ENCODE measurements at places on chromosomes 5 and 9. TPM values are rescaled to one million over a fixed set of nuclear protein-coding genes. Genes with fewer than 3 reads are reported as not detected.

The TMEM171 gene
- total RNA-seq = 22.3 TPM

The PPIC gene
- 57.8 TPM for total RNA-seq

The NUTM2F gene
- total RNA-seq = not detected

The PCDHA1 gene
- total RNA-seq = not detected

The IL3 gene
- not detected for total RNA-seq

The ABLIM3 gene
- 29.0 TPM for total RNA-seq

The NOP16 gene
- total RNA-seq = 10.5 TPM

The SPINK1 gene
- not detected for total RNA-seq

The TTC23L gene
- total RNA-seq = 7.1 TPM

DNA sequence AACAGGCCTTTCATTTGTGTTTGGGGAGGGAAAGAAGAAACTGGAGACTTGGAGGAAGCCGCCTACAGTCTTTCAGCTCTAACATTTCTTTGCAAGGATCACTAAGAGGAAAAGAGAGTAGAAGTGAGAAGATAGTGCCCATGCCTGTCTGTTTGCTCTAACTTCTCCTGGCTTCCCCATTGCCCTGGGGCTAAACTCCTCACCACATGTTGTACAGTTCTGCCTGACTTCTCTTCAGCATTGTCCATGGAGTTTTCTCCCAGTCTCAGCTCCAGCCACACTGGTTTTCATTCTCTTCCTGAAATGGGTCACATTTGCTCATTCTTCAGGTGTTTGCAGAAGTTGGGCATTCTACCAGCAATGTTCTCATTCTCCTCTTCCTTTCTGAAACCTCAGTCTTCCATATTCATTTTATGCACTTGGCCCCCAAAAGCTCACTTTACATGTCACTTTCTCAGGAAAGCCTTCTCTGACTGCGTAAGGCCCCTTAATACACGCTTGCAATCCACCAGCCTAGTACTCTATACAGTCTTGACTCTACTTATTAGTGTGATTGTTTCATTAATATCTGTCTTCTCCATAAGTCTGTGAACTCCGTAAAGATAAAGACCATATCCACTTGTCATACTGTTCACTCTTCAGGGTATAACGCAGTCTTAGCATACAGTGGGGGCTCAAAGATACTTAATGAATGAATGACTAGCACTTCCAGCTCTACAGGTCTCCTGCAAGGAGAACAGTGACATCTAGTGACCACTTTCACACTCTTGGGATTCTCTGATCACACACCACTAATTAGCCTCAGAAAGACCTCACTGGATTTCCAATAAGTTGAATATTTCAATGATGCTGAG lies 40.2 kb upstream of the TRIM32 start:
- DNase-seq = no peak
- no peak overlapping the region for H3K27ac ChIP-seq
- H3K36me3 ChIP-seq = no peaks in the 10 kb centered on the region
- H3K27me3 ChIP-seq = no peaks in the 10 kb centered on the region
- no peak overlapping the region for H3K4me3 ChIP-seq

- no peak for DNase-seq
- no peak overlapping the region for H3K4me3 ChIP-seq
- H3K27me3 ChIP-seq = no peaks in the 10 kb centered on the region
- peaks cover 28% of the 10 kb centered on the region for H3K4me1 ChIP-seq
Measured at GRCh38 chr9:91071184-91071990, 269.8 kb downstream of the SYK start.

GRCh38 chr5:99694884-99695283 lies 766.1 kb upstream of the CHD1 start:
- H3K36me3 ChIP-seq = no peaks in the 10 kb centered on the region
- no peak overlapping the region for H3K27ac ChIP-seq
- no peaks in the 10 kb centered on the region for H3K27me3 ChIP-seq
- no peak for DNase-seq
- H3K4me3 ChIP-seq = no peak overlapping the region

DNA sequence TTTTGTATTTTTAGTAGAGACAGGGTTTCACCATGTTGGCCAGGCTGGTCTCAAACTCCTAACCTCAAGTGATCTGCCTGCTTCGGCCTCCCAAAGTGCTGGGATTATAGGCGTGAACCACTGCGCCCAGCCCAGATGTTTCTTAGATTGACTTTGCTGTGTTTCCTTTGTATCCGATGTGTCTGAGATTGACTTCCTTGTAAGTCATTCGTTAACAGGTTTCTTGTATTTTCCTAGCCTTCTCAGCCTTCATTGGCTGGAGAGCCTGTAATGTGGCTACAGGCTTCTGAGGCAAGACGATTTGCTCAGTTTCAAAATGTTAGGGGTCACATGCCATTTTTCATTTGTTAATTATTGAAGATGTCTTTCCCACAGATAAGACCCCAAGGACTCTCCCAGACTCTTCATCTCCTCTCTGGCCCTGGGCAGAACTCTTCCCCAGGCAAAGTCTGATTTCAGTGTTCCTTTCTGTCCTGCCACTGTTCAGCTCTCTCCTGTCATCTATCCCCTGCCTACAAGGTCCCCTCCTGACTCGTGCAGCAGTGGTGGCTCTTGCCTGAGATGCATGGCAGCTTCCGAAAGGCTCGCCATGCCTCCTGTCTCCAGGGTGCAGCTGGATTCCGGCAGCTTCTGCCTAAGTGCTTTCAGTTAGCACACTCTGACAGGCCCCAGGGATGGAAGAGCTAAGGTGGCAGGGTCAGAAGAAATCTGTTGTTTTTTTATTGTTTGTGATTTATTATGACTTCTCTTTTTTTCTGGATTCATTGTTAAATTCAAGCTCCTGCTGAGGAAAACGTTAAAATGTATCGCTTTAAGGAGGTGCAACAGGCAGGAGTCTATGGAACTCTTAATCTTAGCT lies 206.4 kb downstream of the AOPEP start:
- no peak overlapping the region for H3K4me3 ChIP-seq
- H3K27me3 ChIP-seq = no peaks in the 10 kb centered on the region
- no peak for DNase-seq
- H3K36me3 ChIP-seq = no peaks in the 10 kb centered on the region

- H3K36me3 ChIP-seq = peaks cover 16% of the 10 kb centered on the region
- H3K27ac ChIP-seq = no peak overlapping the region
- peaks cover 16% of the 10 kb centered on the region for H3K4me1 ChIP-seq
- no peaks in the 10 kb centered on the region for H3K27me3 ChIP-seq
- no peak for DNase-seq
- no peak overlapping the region for H3K4me3 ChIP-seq
Measured at GRCh38 chr5:72883850-72884249, 67.4 kb downstream of the TNPO1 start.

GRCh38 chr5:177314376-177315342 lies 3.0 kb upstream of the MXD3 start:
- no peak overlapping the region for H3K27ac ChIP-seq
- H3K27me3 ChIP-seq = no peaks in the 10 kb centered on the region
- no peak overlapping the region for H3K4me3 ChIP-seq
- H3K4me1 ChIP-seq = peaks cover 20% of the 10 kb centered on the region

GRCh38 chr9:105963343-105964099 lies 269.2 kb downstream of the TMEM38B start:
- no peak for DNase-seq
- no peaks in the 10 kb centered on the region for H3K27me3 ChIP-seq
- no peaks in the 10 kb centered on the region for H3K4me1 ChIP-seq
- no peak overlapping the region for H3K4me3 ChIP-seq

- no peak overlapping the region for H3K27ac ChIP-seq
- no peaks in the 10 kb centered on the region for H3K27me3 ChIP-seq
- no peak overlapping the region for H3K4me3 ChIP-seq
- H3K4me1 ChIP-seq = no peaks in the 10 kb centered on the region
- DNase-seq = no peak
Measured at GRCh38 chr9:77402286-77402685, 225.0 kb downstream of the VPS13A start.

- peak overlapping the region; percentile 24 for H3K27ac ChIP-seq
- H3K36me3 ChIP-seq = no peaks in the 10 kb centered on the region
- H3K27me3 ChIP-seq = no peaks in the 10 kb centered on the region
- no peak for DNase-seq
- H3K4me1 ChIP-seq = peaks cover 30% of the 10 kb centered on the region
- no peak overlapping the region for H3K4me3 ChIP-seq
Measured at GRCh38 chr5:132436936-132437335, 53.6 kb downstream of the IRF1 start.

DNA sequence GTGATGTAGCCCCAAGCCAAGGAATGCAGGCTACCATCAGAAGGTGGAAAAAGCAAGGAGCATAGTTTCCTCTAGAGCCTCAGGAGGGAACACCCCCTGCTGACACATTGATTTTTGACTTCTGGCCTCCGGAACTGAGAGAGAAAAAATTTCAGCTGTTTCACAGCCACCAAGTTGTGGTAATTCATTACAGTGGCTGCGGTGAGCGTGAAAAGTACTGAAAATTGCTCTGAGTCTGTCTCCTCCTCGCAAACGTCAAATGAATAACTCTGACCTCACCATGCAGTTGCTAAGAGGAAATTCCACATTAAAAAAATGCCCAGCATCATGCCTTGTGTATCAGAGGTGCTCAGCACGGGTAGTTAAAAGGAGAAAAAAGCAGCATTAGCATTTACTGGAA lies 277.9 kb upstream of the MSX2 start:
- no peak overlapping the region for H3K27ac ChIP-seq
- no peaks in the 10 kb centered on the region for H3K36me3 ChIP-seq
- H3K27me3 ChIP-seq = no peaks in the 10 kb centered on the region

DNA sequence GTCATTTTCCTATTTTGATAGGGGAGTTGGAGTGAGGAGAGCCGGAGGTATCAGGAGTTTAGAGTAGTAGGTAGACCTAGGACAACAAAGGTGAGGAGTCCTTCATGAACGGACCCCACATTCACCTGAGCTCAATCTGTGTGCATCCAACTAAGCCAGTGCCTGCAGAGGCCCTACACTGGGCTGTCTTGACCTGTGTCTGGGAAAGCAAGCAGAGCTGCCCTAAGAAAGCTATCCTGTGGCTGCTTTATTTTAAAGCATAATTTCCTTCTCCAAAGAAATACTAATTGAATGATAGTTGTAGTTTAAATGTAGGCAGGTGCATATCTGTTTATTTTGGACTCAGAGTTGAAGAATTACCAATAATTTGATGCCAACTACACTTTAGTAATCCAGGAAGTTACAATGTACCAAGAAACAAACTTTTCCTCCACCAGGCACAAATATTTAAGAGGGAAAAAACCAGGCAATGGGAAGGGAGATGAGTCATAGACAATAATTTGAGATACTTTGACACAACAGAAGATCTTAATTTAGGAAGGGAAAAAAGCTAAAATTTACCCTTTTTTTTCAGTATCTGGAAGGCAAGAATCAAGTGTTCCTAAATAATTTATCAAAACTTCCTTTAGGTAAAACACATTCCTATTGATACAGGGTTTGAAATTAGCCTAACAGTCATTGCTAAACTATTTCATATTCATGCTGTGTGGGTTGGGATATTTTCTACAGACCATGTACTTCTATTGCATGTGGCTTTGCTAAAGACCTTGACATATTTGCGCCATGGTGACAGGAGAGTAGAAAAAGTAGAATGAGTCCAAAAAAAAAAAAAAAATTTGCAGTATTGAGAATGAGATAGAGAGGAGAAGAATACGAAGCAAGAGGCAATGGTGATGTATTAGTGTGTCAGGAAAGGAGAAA lies 376.6 kb upstream of the TUSC1 start:
- no peaks in the 10 kb centered on the region for H3K27me3 ChIP-seq
- H3K36me3 ChIP-seq = no peaks in the 10 kb centered on the region
- DNase-seq = no peak
- H3K4me1 ChIP-seq = no peaks in the 10 kb centered on the region

DNA sequence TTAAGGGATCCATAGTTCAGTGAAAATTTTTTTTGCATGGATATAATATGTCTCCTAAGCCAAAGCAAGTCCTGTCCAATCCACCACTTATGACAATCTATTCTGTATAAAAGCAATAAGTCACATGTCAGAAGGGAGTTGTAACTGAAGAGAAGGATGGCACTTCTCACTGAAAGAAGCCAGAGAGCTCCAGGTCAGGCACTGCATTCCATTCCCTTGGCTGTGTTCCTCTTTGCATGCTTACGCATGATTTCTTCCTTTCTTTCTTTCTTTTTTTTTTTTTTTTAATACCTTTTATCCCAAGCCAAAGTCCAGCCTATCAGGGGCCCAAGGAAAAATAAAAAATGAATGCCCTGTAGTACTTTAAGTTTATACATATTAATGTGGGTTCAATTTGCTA lies 39.8 kb downstream of the MAMDC2 start:
- H3K4me3 ChIP-seq = no peak overlapping the region
- H3K36me3 ChIP-seq = no peaks in the 10 kb centered on the region
- no peak overlapping the region for H3K27ac ChIP-seq
- H3K4me1 ChIP-seq = peaks cover 29% of the 10 kb centered on the region
- DNase-seq = peak; percentile 20
- no peaks in the 10 kb centered on the region for H3K27me3 ChIP-seq

DNA sequence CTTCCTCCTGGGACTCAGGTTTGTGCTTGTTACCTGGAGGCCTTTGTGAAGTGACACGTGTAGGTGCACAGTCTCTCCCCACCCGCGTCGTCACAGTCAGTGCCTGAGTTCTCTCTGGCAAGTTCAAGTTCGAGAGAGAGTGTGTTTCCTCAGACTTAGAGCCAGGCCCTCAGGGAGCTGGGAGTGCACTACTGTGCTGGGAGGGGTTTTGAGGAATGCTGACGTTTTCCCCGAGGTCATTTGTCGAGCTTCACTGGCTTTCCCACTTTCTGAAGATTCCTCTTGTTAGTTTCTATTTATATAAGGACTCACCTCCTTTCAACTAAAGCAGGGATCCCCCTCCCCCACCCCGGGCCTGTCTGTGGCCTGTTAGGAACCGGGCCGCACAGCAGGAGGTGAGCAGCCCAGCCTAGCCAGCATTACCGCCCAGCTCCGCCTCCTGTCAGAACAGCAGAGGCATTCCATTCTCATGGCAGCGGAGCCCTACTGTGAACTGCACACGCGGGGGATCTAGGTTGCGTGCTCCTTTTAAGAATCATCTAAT lies 209.2 kb downstream of the DIRAS2 start:
- peak; percentile 99 for DNase-seq
- H3K4me1 ChIP-seq = peaks cover 10% of the 10 kb centered on the region
- peak overlapping the region; percentile 89 for H3K27ac ChIP-seq
- H3K27me3 ChIP-seq = no peaks in the 10 kb centered on the region
- H3K36me3 ChIP-seq = no peaks in the 10 kb centered on the region
- H3K4me3 ChIP-seq = no peak overlapping the region

- H3K4me3 ChIP-seq = no peak overlapping the region
- peak overlapping the region; percentile 21 for H3K27ac ChIP-seq
- H3K36me3 ChIP-seq = no peaks in the 10 kb centered on the region
- H3K27me3 ChIP-seq = no peaks in the 10 kb centered on the region
Measured at GRCh38 chr5:137695651-137696428, 40.0 kb downstream of the KLHL3 start.

- no peak overlapping the region for H3K27ac ChIP-seq
- H3K4me1 ChIP-seq = no peaks in the 10 kb centered on the region
- no peak for DNase-seq
- no peak overlapping the region for H3K4me3 ChIP-seq
Measured at GRCh38 chr5:32355686-32356085, 42.9 kb upstream of the MTMR12 start.

DNA sequence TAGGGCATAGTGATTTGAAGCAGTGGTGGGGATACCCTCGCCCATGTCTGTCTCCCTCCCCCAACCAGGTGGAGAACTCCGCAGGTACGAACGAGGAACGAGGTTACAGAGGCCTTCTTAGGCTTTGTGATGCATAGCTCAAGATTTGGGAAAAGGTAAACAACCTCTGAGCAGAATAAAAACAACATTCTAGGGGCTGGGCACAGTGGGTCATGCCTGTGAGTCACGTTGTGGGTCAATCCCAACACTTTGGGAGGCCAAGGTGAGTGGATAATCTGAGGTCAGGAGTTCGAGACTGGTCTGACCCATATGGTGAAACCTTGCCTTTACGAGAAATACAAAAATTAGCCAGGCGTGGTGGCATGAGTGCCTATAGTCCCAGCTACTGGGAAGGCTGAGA lies 3.6 kb upstream of the LCP2 start:
- no peak overlapping the region for H3K27ac ChIP-seq
- DNase-seq = peak; percentile 33
- H3K36me3 ChIP-seq = no peaks in the 10 kb centered on the region
- peaks cover 54% of the 10 kb centered on the region for H3K4me1 ChIP-seq
- H3K27me3 ChIP-seq = no peaks in the 10 kb centered on the region
